ENCODE measurements at places on chromosomes 16 and 17.
A peak's percentile ranks its signal among the peaks of the same experiment; 100 is the strongest.

- DNase-seq: no peak
Observed at GRCh38 chr17:34981538-34982241, 1.4 kb downstream of the LIG3 start.

GRCh38 chr16:65961476-65962143 lies 404.9 kb upstream of the CDH5 start:
- no peak for DNase-seq

- DNase-seq: peak; percentile 25
Observed at GRCh38 chr17:57955183-57955931, at the start of gene CUEDC1. Gene CUEDC1, minus strand, starts transcription at chr17:57955412. Its CDS starts 69,848 bp downstream, at chr17:57885564.

DNA sequence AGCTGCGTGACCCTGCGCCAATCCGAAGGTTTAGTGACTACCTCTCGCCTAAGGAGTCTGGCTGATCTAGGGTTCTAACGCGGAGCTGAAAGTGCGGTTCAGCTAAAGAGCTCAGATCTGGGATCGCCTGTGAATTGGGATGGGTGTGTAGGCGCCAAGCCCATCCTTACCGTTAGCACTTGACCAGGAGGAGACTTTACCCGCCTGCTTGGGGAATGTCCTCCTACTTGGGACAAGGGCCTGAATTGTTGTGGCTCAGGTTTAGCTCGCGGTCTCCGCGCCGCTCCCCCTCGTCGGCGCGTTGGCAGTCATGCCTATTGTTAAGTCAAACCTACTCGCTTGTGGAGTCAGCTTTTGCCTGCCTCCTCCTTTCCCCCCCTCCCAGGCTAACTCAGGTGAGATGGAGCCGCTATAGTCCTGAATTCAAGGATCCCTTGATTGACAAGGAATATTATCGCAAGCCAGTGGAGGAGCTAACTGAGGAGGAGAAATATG lies 480 bp downstream of the MRPS7 start:
- no peak for DNase-seq

DNA sequence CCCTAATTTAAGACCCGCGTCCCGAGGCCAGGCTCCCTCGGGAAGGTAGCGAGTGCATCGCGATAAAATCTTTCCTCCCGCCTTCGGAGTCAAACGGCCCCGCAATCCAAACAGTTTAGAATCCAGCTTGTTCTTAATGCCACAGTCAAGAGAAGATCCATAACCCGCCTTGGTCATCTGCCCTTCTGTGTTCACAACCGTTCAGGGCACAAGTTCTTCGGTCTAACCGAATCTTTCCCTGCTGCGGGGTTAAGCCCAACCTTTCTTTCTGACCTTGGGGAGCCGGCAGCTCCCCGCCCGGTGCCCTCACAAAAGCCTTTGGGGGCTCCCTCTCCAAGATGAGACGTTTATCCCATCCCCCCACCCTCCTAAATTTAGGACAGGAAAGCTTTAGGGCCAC lies 30.3 kb downstream of the CPSF4L start:
- DNase-seq: no peak

- DNase-seq: no peak
Observed at GRCh38 chr17:20256144-20256543, 211.2 kb downstream of the LGALS9B start.

GRCh38 chr16:28276301-28276700 lies 16.0 kb upstream of the SBK1 start:
- no peak for DNase-seq

- DNase-seq: no peak
Observed at GRCh38 chr16:13995194-13995593, 75.2 kb downstream of the ERCC4 start.

DNA sequence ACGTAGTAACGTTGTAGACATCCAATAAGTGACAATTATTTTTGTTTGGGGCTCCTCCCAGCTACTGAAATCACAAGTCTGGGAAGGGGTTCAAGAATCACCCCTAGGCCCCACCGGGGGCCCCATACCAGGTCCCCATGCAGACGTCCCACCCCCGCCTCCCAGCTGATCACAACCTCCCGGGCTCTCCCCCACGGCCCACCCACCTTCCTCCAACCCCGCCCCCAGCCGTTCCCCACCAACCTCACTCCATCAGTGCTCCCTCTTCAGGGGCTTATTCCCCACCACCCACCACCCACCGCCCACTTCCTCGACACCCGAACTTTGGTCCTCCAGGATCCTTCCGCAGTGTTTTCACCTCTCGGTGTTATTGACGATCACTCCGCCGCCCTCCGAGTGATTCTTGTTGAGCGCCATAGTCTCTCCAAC lies 240 bp downstream of the WBP2 start:
- DNase-seq: no peak

DNA sequence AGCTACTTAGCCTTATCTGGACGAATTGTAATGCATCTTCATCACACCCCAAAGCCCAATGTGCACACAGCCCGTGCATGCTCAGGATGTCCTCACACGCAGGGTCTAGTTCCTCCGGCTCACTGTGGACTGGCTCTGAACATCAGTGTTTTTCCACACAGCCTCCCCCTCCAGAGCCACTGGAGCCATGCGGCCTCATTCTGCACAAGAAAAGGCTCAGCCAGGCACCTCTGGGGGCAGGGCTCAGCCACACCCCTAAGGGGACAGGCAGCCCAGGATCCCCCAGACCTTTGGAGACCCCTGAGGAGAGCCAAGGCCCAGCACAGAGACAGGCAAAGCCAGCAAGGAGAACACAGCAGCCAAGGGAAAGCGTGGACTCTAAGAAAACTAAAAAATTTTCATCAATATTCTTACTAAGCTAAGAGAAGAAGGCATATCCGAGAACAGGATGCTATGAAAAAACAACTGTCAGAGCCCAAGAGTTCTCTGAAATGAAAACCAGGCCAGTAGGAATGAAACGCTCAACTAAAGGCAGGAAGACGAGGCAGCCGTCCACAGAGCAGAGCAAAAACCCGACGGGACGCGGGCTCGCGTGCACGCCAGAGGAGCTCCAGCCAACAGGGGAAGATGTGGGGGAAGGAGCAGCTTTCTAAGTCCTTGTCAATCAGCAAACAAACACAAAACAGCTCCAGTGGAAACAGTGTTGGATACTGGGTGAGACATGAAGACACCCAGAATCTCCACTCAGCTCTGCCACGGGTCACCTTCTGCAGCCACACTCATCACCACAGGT lies 34.5 kb downstream of the MAP1LC3B start:
- DNase-seq: no peak

- no peak for DNase-seq
Observed at GRCh38 chr17:79231766-79232287, 157.2 kb downstream of the ENGASE start.

- DNase-seq: no peak
Observed at GRCh38 chr16:81366316-81366932, 51.7 kb downstream of the GAN start.

DNA sequence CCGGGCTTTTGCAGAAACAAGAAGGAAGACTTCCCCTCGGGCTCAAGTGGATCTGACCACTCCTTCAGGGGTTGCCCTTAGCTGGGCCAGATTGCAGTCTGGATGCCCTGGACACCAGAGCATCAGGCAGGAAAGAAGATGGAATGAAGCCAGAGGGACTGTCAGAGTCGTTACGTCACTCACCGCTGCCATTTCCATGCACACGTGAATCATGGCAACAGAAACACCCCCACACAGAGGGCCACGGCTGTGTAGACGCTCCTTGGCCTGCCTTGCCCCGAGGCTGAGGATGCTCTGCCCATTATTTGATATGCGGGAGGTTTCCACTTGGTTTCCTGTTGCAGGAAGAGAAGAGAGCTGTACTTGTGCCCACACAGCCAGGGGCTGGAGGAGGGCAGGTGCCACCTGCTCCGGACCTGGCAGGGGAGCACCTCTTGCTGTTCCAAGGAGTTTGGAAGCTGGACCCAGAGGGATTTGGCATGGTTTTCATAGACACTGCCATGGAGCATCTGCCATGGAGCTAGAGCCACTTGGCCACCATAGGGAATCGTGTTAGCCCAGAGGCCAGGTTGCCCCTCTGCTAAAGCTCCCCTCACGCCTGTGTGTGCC lies 29.4 kb downstream of the RBFOX3 start:
- DNase-seq: no peak

All from stimulated activated CD8-positive, alpha-beta memory T cell treated with anti-CD3 and anti-CD28 coated beads, Interleukin-2, amount 100 ng/mL, for 1 hour (primary cell).